ENCODE measurements at places on chromosomes 3 and 15. TPM values are rescaled to one million over a fixed set of nuclear protein-coding genes. Genes with fewer than 3 reads are reported as not detected.

The PDZRN3 gene
- total RNA-seq = 59.6 TPM

The ADIPOQ gene
- total RNA-seq = not detected

The C3orf22 gene
- total RNA-seq = not detected

The C2CD4B gene
- 0.26 TPM for total RNA-seq

The KIF15 gene
- total RNA-seq = 11.0 TPM

The YEATS2 gene
- 23.9 TPM for total RNA-seq

The ARPC4 gene
- total RNA-seq = 238 TPM

The GOLGA6A gene
- not detected for total RNA-seq

The CASR gene
- total RNA-seq = not detected

The CYP1A2 gene
- total RNA-seq = not detected

The ADGRG7 gene
- total RNA-seq = 52.7 TPM

The SLC22A13 gene
- 0.13 TPM for total RNA-seq

The CLRN1 gene
- not detected for total RNA-seq

The TMEM158 gene
- total RNA-seq = 5.4 TPM

The IGSF10 gene
- total RNA-seq = 1.7 TPM

The CD86 gene
- total RNA-seq = not detected

The FBXW12 gene
- not detected for total RNA-seq

The IL17RD gene
- 0.56 TPM for total RNA-seq

The C3orf62 gene
- total RNA-seq = 1.1 TPM

All from aortic smooth muscle cell (primary cell).